CD4-positive, alpha-beta T cell treated with Interferon alpha-2 for 1 hour (primary cell): ENCODE measurements at places on chromosomes 12 and 14.

DNA sequence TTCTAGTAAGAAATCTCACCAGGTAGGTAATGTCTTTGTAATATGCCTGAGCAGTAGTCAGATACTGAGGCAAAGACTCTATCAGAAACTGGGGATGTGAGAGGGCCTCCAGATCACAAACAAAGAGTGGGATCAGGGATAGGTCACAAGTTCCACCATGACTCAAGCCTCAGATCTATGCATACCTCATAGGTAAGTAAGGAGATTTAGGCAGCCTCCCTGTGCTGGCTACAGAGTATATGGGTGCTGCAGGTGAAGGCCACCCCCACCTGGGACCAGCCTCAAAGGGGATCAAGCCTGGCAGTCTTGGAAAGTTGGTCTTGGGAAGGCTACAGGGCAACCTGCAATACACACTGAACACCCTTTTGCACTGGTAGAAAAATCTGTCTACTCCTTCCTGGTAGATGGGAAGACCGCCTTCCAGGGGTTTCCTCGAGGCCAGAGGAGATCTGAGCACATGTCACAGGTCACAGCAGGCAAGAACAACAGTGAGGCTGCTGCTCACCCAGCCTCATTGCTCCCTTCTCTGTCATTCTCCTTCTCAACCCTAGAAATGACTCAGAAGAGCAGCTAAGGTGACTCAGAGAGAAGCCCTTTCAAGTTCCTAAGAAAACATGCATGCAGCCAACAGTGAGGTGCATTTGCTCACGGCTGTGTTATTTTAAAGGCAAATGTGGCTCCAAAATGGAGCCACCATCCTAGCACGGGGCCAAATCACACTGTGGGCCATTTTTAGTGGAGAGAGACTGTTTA is 143.4 kb upstream of the CDKN3 start:
- no peak for DNase-seq

GRCh38 chr12:108635201-108635996 is 1.7 kb upstream of the SELPLG start:
- peak; percentile 59 for DNase-seq

DNA sequence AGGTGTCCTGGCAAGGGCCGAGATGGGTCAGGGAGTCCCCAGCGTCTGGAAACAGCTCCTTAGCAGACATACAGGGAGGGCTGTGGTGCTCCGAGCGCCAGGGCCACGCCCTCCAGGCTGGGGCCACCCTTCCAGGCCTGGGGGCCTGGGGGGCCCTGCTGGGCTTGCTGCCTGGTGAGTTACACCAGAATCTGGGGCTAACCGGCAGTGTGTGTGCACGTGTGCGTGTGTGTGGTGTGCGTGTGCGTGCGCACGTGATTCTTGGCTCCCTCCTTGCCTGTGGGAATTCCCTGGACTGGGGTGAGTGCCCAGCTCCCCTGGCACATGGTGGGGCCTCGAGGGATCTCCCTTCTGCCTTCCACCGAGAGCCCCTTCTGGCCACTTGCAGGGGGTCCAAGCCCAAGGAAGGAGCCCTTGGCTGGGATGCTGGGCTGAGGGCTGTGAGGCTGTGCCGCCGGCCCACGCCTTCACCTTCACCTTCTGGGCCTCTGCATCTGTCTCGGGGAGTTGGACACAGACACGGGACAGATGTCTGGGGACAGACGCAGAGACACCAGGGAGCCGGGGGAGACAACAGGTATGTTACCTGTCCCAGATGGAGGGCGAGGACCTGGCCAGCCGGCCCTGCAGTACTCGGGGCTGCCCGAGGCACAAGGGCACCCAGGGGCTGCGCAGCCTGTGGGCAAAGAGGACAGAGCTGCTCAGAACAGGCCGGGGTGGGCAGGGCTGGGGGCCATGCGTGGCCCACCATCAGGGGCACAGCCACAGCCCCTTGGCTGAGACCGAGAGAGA is 37.2 kb downstream of the BEGAIN start:
- DNase-seq = no peak

- DNase-seq = no peak
Measured at GRCh38 chr12:110266980-110267620, 13.9 kb upstream of the ATP2A2 start.

GRCh38 chr14:97638864-97639263 is 841.7 kb downstream of the VRK1 start:
- no peak for DNase-seq

DNA sequence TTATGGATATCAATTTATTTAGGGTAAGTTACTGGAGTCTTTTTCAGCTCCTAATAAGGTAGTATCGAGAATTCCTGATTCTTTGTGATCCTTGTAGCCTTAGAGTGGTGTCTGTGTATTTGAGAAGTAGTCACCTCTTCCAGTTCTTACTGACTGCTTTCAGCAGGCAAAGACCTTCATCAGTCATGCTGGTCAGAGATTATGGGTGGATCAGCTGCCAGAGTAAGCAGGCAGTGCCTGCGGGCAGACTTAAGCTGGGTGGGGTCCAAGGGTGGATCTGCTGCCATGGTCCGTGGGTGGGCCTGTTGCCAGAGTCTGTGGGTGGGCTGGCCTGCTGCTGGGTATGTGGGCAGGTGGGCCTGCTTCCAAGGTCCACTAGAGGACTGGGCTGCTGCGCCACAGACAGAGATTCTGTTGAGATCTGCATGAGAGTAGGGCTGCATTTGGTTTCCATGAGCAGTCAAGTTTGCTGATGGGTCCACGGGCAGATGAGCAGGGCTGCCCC is 188.7 kb downstream of the ANO2 start:
- no peak for DNase-seq

GRCh38 chr12:45587877-45588533 is 141.5 kb upstream of the ARID2 start:
- DNase-seq = no peak
